OCI-M1 (cell line): ENCODE measurements at places on chromosomes 1 and 21.

- peak; percentile 69 for DNase-seq
Observed at GRCh38 chr21:14414932-14415508, 32.1 kb upstream of the HSPA13 start.

DNA sequence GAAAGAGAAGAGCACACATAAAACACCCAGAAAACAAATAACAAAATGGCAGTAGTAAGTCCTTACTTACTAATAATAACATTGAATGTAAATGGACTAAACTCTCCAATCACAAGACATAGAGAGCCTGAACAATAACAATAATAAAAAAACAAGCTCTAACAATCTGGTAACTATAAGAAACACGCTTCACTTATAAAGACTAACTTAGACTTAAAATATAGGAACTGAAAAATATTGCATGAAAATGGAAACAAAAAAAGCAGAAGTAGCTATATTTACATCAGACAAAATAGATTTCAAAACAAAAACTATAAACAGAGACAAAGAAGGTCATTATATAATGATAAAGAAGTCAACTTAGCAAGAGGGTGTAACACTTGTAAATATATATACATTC is 83.1 kb upstream of the LYPLAL1 start:
- DNase-seq: peak; percentile 71

GRCh38 chr1:65066766-65067490 is 81.1 kb upstream of the AK4 start:
- DNase-seq: peak; percentile 83

DNA sequence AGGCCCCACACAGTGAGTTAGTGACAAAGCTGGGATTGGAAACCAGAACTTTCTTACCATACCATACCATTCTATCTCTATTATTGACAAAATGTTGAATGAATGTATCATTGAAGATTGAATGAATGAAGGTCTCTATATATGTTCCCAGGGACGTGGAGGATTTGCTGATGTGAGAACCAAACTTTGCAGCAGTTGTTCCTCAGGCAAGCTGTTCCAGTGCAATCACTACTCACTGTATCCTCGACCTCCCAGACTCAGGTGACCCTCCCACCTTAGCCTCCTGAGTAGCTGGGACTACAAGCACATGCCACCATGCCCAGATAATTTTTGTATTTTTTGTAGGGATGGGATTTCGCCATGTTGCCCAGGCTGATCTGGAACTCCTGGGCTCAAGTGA is 11.6 kb upstream of the LIN28A start:
- DNase-seq: no peak

DNA sequence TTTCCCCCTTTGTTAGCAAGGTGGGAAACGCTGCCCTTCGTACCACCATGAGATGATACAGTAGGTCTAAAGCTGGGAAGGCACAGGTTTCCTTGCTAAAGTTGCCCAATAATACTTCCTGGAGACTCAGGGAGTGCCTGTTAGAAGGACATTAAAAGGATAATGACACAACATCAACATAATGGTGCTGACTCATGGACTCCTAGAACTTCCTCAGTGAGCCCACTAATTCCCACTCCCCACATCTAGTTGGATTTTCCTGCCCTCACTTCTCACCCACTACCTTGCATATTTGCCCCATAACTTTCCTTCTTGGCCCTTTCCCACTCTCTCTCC is 17.5 kb downstream of the CFAP45 start:
- no peak for DNase-seq

- peak; percentile 69 for DNase-seq
Observed at GRCh38 chr21:40120940-40121575, 253.8 kb downstream of the PCP4 start.

DNA sequence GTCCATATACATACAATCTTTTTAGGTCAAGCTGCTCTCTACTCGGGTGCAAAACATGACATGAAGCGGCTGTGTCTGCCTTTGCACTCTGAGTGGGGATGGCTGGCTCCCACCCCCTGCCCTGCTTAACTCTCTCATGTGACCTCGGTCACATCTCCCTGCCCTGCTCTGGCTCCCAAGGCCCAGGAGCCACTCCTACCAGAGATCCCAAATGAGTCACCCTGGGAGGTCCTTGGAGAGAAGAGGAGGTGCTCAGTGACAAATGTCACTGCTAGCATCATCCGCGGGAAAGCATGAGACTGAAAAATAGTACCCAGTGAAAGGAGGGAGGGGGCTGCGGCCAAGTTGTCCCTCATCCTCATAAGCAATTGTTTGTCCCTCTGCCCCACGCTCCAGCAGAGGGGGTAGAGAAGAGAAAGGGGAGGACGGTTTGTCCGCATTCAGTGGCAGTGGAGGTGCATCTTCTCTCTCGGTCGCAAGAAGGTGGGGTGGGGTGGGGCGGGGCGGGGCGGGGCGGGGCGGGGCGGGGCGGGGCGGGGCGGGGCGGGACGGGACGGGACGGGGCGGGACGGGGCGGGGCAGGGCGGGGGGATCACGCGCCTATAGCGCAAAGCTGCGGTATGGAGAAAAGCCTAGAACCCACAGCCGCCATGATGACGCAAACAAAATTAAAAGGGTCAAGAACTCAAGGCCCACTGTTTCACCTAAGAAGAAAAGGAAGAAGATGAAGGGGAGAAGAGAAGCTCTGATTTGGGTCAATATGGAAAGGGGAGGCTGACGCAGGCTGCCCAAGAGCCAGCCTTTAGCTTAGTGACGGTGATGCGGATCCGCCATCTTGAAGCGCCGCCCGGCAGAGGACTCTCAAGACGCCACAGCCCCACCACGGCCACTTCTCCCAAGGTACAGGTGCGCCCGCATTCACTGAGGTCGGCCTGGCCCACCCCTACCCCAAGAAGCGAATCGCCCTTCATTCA is 66.2 kb downstream of the CD46 start:
- no peak for DNase-seq

GRCh38 chr1:91545506-91546300 is 45.1 kb downstream of the CDC7 start:
- no peak for DNase-seq

- DNase-seq: no peak
Observed at GRCh38 chr1:2459757-2460156, 16.3 kb upstream of the PLCH2 start.

- no peak for DNase-seq
Observed at GRCh38 chr1:24732186-24732885, 12.9 kb upstream of the CLIC4 start.

DNA sequence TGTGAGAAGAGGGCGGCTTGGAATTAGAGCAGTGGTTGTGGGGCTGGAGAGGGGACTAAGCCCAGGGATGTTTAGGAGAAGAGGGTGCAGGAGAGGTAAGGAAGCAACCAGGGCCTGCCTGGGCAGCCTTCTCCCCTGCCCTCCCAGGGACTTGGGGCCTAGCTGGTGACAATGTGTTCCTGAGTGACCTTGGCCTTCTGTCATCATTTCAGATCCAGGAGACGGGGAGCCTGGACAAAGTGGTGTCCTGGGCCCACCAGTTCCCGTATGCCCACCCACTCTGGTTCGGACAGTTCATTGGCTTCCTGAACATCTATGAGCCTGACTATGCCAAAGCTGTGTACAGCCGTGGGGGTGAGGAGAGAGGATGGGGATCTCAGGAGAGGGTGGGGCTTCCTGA is 11.8 kb downstream of the CYP4B1 start:
- no peak for DNase-seq

- DNase-seq: no peak
Observed at GRCh38 chr1:100719490-100719889, at the start of gene VCAM1. TSS of gene VCAM1 (plus strand) at chr1:100719742. CDS start at chr1:100719861, 119 bp downstream.

- peak; percentile 39 for DNase-seq
Observed at GRCh38 chr1:87004857-87005256, 90.4 kb downstream of the HS2ST1 start.

DNA sequence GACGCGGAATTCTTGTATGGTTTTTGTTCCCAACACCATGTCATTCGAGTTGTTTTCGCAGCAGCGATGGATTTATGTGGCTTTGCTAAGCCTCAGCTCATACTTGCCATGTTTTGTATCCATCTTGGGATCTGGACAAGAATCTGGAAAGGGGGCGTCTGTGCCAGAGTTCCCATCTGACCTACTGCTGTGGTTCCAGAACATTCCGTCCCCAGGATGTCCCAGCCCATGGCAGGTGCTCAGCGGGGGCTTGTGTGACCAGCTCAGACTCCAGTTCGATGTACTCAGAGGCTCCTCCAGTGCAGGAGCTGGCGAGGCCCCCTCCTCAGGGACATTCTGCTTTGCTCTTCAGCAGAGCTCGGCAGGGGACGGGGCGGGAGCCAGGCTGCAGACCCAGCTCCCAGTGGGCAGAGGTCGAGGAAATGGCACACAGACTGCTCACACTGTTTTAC is 24.0 kb upstream of the ADARB1 start:
- DNase-seq: no peak

DNA sequence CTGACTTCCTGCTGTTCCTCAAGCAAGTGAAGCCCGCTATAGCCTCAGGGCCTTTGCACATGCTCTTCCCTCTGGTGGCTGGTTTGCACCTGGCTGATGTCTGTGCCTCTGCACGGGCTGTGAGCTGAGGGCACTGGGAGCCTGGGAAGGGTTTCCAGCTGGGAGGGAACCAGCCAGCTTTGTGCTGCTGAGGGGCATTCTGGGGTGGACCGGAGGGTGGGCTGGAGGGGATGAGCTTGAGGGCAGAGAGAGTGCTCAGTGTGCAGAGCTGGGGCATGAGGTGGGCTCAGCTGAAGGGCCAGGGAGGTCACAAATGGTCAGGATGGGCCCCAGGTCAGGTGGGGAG is 305.7 kb downstream of the MATN1 start:
- no peak for DNase-seq

DNA sequence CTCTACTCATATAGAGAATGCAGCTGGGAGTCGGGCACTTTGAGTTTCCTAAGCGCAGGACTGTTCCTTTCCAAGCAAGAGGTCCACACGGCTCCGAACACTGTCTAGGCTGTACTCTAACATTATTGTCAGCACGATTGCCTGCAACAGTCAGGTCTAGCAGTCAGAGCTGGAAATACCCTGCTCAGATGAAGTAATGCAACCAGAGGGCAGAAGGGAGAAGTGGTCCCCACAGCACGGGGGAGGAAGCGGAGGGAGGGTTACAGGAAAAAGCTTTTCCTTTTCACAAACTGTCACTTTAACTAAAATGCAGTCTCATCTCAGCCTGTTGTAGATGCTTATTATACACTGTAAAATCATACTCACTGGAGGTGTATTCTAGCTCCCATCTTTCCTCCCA is 98.9 kb upstream of the SLC44A3 start:
- DNase-seq: peak; percentile 39

- DNase-seq: no peak
Observed at GRCh38 chr1:23400324-23401114, 24.0 kb downstream of the TCEA3 start.

DNA sequence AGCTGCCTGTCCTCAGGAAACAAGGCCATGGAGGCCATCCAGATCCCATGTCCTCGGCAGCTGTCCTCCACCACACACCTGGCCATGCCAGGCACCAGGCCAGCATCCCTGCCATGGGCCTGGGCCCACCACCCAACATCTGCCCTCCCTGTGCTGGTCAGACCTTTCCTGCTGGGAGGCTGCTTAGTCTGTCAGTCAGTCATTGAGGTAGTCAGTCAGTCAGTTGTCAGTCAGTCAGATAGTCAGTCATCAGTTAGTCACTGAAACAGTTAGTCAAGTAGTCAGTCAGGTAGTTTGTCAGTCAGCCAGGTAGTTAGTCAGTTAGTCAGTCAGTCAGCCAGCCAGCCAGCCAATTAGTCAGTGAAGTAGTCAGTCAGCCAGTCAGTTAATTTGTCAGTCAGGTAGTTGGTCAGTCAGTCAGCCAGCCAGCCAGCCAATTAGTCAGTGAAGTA is 17.2 kb downstream of the KRTAP10-1 start:
- DNase-seq: no peak

GRCh38 chr1:170305777-170306512 is 160.2 kb downstream of the NTMT2 start:
- DNase-seq: peak; percentile 20

DNA sequence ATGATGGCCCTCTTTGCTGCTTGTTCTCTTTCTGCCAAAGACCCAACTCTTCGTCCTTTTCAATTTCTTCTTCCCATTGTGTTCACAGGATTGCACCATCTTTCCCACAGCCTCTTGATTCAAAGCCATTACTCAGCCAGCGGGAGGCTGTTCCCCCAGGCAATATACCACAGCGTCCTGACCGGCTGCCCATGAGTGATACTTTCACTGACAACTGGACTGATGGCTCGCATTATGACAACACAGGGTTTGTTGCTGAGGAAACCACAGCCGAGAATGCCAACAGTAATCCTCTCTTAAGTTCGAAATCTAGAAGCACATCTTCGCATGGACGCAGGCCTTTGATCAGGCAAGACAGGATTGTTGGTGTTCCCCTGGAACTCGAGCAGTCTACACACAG is 167.4 kb downstream of the LRRC40 start:
- DNase-seq: no peak

DNA sequence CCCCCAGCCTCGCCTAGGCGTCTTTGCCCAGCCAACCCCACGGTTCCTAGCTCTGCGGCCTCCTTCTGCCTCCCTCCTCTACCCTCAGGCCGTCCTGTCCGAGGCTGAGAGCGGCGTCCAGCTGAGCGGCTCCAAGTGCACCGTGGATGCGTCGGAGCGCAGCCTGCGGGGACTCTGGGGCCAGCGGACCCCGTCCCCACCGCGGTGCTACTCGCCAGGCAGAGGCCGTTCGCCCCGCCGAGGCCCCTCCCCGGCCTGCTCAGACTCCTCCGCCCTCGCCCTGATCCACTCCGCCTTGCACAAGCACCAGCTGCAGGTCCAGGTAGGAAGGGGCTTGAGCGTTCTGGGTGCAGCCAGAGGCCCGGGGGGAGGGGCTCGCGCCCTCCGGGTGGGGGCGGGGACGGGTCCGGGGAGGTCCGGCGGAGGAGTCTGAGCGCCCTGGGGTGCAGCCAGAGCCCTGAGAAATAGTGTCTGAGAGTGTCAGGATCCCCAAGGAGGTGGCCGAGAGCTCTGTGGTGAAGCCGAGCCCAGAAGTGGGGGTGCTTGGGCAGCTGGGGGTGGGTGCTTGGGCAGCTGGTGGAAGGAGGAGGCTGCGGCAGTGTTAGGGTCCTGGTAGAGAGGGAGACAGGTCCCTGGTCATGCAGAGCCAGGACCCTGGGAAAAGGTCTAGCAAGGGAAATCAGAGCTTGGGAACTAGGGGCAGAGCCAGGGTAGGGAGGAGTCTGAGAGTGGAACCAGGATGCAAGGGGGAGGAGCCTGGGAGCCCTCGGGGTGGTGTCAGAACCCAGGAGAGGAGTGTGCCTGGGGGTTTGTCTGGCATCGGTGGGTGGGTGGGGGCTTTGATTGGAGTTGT is 3.2 kb upstream of the NBPF3 start:
- DNase-seq: no peak

DNA sequence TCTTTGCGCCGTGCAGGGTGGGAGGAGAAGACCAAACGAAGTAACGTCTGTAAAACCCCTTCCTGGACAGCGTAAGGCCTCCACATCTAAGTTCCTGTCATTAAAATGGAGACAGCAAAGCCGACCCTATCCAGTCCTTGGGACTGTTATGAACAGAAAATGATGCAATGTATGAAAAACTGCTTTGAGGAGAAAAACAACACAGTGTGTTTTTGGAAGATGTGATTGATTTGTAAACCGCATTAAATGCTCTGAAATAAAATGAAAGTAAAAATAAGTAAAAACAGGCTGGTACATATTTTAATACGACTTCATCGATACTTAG is 827 bp upstream of the URB1 start:
- no peak for DNase-seq

DNA sequence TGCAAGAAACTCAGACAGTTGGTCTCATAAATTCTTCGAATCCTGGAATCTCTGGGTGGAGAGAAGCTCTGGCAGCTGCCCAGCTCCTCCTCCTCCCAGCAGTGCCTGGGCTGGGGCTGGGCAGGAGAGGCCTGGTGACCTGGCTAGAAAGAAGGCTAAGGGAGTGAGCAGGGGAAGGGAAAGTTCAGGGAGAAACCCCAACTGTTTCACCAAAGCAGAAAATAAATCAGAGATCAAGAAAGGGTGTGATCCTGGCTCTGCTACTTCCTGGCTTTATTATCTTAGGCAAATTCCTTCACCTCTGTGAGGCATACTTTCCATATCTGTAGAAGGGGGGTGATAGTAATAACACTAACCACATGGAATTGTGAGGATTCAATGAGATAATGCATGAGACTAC is 8.8 kb upstream of the COL16A1 start:
- DNase-seq: no peak
